ENCODE measurements at places on chromosomes 16 and 17. TPM values are rescaled to one million over a fixed set of nuclear protein-coding genes. Genes with fewer than 3 reads are reported as not detected.

ANKRD40CL gene
- total RNA-seq, result not detected

ITGB4 gene
- 0.40 TPM for total RNA-seq

CCL22 gene
- not detected for total RNA-seq

CD300LG gene
- not detected for total RNA-seq
